ENCODE measurements at places on chromosomes 12 and 14. TPM values are rescaled to one million over a fixed set of nuclear protein-coding genes. Genes with fewer than 3 reads are reported as not detected.

Gene LRRC43
- not detected for total RNA-seq

Gene STYK1
- total RNA-seq = not detected

Gene KRT72
- not detected for total RNA-seq

Gene MYO1H
- total RNA-seq = not detected

Gene IGFBP6
- total RNA-seq = 50.2 TPM

Gene TCL1B
- not detected for total RNA-seq

- DNase-seq = peak; percentile 15
Observed at GRCh38 chr14:45426685-45427282, 173.8 kb upstream of the MIS18BP1 start.

DNA sequence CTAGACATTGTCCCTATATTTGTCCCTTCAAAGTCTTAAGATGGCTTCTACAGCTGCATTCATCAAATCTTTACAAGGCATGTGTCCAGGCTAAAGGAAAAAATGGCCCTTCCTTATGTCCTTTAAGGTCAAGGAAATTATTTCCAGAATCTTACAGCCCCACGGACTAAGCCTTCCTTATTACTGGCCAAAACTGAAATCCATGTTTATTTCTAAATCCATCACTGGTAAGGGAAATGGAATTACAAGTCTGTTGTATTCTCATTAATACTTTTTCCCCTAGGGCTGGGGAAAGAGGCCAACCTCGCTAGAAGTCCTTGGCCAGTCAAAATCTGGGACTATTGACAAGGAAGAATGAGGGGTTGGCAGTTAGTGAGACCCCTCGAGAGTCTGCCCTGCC, 252.5 kb downstream of the TMEM132C start:
- DNase-seq = no peak

DNA sequence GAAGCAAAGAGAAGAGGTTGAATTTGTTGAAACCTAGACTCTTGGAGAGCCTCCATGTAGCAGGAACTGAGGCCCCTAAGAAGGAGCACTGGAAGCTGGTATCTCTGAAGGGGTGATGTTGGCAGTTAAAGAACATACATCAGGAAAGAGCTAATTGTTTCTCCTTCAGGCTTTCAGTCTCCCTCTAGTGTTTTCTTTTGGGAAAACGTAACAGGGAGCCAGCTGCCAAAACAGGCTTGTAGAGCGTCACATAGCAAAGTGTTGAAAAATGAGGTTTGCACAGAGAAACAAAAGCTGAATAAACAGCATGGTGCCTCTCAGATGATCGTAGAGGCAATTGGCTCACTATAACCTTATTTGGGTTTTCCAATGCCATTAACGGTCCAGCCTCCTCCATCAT, 46.9 kb upstream of the CAND1 start:
- DNase-seq = peak; percentile 8

DNA sequence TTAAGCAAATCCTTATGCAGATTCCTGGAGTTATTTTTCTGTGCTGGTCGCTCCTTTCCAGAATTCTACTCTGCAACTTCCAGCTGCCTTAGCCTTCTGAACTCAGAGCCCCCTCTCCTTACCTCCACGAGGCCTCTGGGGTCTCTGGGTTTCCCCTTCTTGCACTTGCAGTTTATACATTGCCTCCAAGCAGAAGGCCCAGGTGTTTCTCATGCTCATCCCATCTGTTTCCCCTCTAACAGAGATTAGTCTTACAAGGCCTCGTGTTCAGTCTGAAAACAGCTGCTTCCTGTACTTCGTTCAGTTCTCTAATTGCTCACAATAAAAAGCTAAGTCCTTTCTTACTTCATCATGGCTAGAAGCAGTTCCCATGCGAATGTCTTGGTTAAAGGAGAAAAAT, 134.4 kb upstream of the FGD4 start:
- DNase-seq = no peak

- DNase-seq = peak; percentile 87
Observed at GRCh38 chr12:105922670-105923102, 216.1 kb downstream of the NUAK1 start.

GRCh38 chr14:94575730-94576585, 5.3 kb upstream of the SERPINA5 start:
- no peak for DNase-seq

DNA sequence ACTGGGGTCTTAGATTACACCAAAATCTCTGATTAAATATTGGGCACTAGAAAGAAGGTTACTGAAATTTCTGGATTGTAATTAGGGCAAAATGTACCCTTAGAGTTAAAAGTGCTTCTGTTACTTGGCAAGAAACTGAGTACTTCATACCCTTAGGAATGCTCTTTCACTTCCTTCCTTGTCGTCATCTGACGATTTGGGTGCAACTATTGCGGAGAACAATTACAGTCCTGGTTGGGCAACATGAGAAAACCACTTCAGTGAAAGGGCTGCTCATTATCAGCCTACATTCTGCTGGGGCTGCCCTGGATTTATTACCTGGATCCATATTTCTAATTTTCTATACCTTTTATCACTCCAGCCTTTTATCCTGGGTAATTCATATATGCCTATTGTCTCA, 348.5 kb upstream of the MDGA2 start:
- DNase-seq = no peak

DNA sequence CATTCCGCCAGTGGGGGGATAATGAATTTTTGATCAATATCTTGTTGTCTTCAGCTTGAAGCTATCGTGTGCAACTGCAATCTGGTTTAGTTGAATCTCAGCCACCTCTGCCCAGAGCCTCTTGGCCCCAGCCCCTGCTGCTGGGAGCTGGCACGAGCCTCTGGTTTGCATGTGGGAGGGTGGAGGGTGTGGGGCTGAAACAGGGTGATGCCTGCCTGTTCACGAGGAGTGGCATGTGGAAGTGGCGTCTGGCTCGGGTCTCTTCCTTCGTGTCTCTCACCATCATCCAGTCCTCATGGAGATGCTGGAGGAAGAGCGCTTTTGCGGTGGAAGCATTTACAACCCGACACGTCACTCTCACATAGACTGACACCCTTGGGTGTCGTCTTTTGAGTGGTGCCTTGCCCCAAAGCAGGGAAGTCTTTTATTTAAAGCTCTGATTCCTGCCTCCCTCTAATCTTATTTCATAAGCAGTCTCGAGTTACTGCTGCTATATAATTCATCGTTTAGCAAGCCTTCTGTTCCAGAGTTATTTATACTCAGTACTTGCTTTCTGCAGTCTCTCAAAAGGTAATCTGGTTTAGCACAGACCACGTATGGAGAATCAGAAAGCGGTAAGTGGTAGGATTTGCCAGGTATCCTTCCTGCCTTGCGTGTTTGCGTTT, 64.5 kb downstream of the AACS start:
- DNase-seq = no peak

DNA sequence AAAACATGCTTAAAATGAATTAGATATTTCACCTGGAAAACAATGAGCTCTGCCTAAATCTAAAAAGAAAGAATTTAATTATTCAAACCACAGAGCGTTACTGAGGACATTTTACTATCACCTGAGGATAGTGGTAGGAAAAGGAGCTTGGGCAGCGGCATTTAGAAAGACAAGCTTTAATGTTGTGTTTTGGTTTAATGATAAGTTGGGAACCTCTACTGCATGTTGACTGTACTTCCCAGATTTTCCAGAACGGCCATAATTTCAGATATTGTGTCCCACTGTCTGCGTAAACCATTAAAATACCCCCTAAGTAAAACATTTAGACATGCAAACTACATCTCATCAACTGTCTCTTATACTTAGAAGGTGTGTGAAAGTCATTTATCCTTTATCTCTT, 55.4 kb downstream of the CPM start:
- DNase-seq = no peak

DNA sequence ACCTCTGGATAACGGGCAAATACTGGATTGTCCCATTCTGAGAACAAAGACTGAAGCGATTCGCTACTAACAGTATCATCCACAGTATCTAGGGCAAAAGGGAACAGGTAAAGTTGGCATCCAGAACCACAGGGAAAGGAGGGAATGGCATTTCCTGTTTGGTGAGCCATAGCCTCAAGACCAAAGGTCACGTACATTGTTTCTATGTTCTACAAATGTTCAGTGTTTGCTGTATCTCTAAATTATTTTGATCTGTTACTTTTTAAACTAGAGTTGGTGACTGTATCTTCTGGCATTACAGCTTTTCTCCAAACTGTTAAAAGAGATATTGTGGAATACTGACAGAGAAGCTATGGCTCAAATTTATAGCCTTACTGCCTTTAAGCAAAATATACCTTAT, 9.7 kb downstream of the MLH3 start:
- DNase-seq = no peak

DNA sequence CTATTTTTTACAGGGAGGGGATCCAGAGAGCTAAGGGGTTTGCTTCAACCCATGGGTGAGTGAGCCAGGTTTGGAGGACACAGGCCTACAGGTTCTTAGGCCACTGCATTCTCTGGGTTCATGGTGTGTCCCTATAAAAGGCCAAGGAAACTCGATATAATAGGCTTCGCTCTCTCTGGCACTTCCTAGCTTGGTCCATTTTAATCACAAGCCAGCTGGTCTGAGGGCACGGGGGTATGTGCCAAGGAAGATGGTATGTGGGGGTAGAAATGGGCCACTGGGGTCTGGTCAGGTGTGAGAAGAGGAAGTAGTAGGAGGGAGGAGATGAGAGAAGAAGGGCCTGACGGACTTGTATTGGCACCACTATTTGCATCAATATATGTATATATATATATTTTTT, 4.9 kb downstream of the ETV6 start:
- no peak for DNase-seq

- DNase-seq = no peak
Observed at GRCh38 chr12:15538881-15539280, 216.6 kb downstream of the PTPRO start.

DNA sequence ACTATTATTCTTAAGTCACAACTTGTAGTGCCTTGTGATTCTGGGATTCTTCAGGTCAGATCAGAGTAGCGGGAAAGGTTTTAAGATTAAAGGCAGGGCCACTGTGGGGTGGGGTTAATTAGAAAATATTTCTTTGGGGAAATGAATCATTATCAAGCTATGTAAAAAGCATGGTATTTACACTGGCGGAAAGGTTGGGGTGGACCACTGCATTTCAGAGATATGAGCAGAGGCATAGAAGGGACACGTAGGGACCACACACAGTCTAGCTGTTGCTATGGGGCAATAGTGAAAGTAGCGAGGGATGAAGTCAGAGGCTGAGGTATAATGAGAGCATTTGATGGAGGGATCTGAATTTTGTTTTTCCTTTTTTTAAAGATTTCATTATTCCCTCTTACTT, 31.7 kb upstream of the KCNH3 start:
- DNase-seq = no peak

- DNase-seq = no peak
Observed at GRCh38 chr12:77610446-77610845, 220.2 kb upstream of the NAV3 start.
